ENCODE measurements at places on chromosomes 5 and 9.

GRCh38 chr9:92494856-92495255 is 12.6 kb upstream of the ASPN start:
- DNase-seq, result no peak

DNA sequence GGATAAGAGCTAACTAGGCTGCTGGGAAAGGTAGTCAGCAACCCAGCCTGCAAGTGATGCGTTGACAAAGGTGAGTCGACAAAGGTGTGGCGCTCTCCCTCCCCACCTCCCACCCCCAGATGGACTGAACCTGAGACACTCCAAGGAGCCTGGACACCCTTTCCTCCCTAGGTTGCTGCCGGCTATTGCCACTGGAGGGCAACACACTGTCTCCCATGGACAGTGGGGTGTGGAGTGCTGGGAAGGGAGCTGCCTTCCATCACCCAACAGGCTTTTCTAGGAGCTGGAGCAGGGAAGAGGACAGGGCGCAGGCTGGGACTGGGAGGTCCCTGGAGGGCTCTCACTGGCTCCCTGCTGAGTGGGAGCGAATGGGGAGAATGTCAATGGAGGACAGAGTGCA is 75.4 kb upstream of the ARAP3 start:
- no peak for DNase-seq

DNA sequence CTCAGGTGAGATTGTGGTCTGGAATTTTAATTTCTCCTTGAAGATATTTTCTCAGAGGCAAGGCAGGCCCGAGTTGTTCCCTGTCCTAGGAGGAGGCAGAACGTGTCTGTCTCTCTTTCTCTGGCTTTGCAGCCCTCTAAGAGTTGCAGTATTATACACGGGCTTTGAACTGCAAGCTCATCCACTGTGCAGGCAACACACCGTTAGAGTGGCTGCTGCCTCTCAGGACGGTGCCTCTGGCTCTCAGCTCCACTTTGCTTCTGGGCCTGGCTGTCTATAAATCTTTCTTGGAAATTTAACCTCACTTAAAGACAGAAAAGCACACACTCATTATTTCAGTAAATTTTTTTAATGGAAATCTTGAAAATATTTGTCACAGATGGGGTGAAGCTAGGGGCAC is 170.1 kb upstream of the ADCY2 start:
- no peak for DNase-seq

GRCh38 chr5:74918232-74918669 is 52.1 kb upstream of the FAM169A start:
- DNase-seq, result no peak

DNA sequence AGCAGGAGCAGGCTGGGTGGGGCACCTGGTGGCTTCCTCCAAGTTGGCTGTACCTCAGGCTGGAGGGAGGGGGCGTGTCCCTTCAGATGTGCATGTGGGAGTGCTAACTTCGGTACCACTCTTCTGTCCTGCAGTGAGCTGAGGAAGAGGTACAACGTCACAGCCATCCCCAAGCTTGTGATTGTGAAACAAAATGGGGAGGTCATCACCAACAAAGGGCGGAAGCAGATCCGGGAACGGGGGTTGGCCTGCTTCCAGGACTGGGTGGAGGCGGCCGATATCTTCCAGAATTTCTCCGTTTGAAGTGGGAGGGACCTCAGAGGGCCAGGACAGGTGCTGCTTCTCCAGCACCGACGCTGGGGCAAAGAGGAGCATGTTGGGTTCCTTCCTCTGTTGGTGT is 9.3 kb downstream of the NXNL2 start:
- no peak for DNase-seq

GRCh38 chr5:146620031-146620668 is 104.2 kb upstream of the GPR151 start:
- DNase-seq, result no peak

GRCh38 chr9:111297066-111297824 is 32.8 kb downstream of the OR2K2 start:
- no peak for DNase-seq

Data from bone marrow (tissue), 2 donors.